ENCODE measurements at places on chromosomes 5 and 9. TPM values are rescaled to one million over a fixed set of nuclear protein-coding genes. Genes with fewer than 3 reads are reported as not detected.

DNA sequence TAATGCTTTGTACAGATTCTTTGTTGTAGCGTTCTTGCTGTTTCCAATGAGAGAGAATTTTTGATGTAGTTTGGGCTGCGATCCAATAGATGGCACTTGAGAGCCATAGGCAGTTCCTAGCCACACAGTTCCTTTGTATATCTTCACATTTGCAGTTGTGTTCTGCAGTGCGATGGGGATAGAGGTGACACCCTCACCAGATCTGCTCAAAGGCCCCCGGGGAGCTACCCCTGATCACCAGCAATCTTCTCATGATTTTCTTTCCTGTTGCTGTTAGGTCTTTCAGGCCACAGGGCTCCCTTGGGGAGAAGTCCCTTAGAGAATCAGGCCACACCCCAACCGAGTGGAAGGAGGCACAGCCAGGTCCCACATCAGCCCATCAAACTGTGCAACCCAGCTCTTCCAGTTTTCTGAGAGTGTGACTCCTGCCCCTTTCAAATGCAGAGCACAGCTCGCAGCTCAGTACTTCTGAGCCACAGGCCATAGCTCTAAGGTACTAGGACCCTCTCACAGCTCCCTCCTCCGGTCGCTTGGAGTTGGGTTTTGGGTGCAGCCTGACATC is 353.7 kb downstream of the SLCO4C1 start:
- DNase-seq, result no peak

DNA sequence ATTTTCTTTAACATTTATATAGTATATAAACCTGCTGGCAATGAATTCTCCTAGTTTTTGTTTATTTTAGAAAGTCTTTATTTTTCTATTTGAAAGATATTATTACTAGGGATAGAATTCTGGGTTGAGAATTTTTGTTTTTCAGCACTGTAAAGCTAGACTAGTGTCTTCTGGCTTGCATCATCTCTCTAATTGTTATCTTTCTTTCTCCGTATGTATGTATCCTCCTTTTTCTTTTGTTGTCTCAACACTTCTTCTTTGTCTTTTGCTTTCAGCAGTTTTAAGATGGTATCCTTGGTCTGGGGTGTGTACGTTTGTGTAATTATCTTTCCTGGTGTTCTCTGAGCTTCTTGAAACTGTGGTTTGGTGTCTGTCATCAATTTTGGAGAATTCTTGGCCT is 48.8 kb downstream of the FBXO4 start:
- DNase-seq, result no peak

- no peak for DNase-seq
Observed at GRCh38 chr5:103397739-103398581, 139.4 kb downstream of the MACIR start.

GRCh38 chr9:135790850-135791249 is 88.9 kb downstream of the KCNT1 start:
- DNase-seq, result no peak

GRCh38 chr9:117355542-117355941 is 59.3 kb downstream of the ASTN2 start:
- DNase-seq, result no peak

GRCh38 chr9:129524582-129525270 is 96.2 kb downstream of the C9orf50 start:
- DNase-seq, result no peak

GRCh38 chr9:78169125-78169524 is 66.8 kb upstream of the CEP78 start:
- DNase-seq, result no peak

DNA sequence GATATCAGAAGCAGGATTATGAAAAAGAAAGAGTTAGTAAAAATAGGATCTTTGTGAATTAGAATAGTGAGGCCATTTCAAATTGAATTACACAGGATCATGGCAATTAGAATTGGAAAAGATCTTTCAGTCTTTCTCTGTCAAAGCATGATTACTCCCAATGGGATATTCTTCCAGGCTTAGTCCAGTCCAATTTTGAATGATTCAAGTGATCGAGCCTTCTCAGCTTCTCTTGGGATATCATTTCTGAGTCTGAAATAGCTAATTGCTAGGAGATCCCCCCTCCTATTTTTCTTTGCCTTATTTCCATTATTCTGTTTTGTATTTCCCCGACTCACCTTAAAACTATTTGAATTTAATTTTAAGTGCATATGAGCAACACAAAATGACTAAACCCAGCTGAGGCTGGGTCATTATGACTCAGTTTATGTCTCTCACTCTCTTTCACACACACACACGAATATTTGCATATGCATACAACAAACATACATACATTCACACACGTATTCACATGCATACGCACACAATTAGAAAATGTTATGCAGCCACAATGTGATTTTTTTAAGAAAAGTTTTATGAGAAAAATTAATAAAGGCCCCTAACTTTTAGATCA is 34.8 kb upstream of the EFNA5 start:
- peak; percentile 49 for DNase-seq

The CA9 gene
- 0.42 TPM for total RNA-seq

The HTR4 gene
- total RNA-seq, result 0.18 TPM

Data from Daoy (cell line).